ENCODE measurements at places on chromosomes 5 and 9.

DNA sequence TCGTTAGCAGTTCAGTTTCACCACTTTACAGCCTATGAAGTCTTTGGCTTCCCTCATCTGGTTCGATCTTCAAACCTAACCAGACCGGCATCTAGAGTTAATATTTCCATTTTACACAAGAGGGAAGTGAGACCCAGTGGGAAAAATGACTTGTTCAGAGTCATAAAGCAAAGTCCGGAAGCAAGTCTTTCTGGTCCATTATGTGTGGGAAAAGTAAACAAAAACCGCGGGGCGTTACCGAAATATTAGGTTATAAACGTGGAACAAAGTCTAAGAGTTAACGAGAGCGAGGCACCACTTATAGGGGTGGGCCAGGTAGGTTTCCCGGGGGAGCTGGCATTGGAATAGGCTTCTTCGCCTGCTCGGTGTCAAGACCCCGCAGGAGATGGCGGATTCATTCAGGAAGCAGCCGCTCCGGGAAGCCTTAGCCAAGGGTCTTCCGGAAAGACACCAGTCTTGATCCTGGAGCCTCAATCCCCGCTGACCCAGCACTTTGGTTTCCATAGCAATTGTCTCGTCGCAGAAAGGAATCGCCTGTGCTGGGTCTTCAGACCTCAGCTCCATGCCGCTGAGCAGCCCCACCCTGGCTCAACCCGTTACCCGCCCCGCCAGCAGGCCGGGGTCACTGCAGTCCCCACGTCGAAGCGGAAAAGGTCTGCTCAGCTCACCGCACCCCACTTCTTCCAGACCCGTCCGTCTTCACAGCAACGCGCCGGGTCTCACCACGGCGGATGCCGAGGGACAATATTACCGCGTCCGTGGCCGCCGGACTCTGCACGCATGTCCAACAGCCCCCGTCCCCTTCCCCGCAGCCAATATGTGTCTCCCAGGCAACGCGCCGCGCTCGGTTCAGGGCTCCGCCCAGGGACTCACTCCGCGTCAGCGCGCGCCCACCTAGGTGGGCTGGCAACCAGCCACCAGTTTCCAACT lies at the start of gene C5orf52:
TSS of gene C5orf52 (plus strand) at position 872 of the 930 bp plus-strand sequence. CDS start 82 bp downstream, outside the sequence.
- no peak for DNase-seq

DNA sequence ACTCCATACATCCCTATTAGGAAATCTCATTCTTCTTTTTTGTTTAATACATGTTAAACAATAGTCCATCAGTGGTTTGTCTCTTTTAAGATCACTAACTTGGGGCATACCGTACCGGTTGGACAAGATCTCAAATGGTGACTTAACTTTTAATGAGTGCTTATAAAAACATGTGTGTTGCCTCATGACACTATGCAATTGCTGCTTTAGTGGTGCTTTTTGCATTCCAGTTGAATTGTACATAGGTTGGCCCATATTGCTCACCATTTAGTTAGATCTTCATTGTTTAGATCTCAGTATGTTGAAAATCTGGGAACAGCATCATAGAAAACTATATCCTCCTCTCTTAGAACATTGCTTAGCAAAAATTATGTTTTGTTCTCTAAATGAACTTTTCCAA lies 17.8 kb downstream of the C9orf85 start:
- no peak for DNase-seq

DNA sequence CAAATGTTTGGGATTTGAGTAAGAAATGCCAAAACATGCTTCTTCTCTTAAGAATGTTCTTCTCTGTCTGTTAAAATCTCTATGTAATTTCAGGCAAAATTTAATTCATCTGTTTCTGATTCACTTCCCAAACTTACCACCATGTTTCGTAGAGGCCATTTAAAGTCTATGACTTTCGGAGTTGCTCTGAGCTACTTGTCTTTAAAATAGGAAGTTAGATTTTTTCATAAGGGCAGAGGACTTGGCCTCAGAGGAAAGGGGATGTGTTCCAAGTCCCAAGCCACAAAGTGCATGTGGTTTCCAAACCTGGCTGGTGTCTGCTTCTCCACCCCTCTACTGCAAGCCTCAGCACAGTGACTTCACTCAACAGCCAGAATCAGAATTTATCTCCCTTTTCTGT lies 111.3 kb upstream of the ADRA1B start:
- DNase-seq = no peak

DNA sequence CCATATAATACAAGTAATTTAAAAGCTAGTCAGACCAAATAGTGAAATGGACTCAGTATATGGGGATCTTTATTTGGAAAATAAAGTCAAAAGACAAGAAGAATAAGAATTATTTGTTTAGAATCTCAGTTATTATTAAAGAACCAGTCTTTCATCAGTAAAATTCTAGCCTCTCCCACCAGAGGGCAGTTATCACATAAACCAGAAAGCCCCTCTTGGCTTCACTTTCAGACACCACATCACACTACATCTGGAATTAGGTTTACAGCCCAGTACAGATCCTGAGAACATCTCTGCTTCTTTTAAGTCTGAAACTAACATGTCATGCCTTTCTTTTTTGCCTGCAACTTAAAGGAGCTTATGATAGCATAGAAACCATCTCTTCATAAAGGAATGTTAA lies 12.2 kb upstream of the HSPB3 start:
- DNase-seq = no peak

DNA sequence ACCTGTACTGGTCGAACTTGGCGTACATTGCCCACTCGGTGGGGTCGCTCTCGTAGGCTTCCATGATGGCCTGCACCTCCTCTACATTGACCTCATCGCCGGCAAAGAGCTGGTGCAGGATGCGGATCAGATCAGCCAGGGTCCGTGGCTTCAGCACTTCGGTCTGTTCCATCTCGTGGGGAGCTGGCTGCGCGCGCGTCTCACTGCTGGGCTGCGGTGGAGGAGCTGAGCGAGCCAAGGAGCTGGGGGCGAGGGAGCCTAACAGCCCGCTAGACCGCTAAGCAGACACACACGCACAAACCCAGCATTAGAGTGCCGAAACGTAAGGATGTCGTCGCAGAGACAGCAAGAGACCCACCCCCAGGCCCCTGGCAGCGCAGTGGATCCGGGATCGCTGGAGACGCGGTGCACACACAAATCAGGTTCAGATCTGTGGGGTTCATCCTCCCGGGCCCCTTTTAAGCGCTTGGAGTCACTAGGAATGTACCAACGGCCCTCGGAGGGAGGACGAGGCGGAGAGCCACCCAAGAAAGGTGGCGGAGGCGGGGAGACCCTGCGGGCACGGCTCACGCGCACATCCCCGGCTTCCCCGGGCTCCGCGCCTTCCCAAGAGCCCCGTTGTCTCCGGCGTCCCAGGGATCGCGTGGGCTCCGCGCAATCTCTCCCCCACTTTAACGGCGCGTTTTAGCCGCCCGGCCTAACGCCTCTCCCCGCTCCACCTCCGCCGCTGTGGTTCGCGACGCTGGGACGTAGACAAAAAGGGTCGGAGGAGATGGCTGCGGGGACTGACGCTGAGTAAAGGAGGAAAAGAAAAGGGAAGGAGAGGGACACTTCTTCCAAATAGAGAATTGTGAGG lies at the start of gene CDO1:
TSS of gene CDO1 (minus strand) at position 434 of the 856 bp plus-strand sequence. CDS start at position 172, 262 bp downstream.
- no peak for DNase-seq

GRCh38 chr9:111272581-111272980 lies 57.4 kb downstream of the OR2K2 start:
- no peak for DNase-seq

DNA sequence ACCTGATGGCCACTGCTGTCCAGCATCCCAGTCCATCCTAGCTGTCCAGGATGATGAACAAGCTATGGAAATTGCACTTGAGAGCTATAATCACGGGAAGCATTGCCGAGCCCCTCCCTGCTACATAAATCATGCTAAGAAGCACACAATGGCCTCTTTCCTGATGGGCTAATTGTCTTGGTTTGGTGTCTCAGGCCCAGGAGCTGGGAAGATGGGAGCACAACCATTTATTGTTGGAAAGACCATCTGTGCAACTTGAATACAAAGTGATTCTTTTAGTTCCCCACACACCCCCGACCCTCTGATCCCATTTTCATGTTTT lies 80.4 kb downstream of the RGS3 start:
- DNase-seq = no peak

GRCh38 chr9:108477529-108478006 lies 378.2 kb downstream of the ACTL7B start:
- peak; percentile 19 for DNase-seq

GRCh38 chr5:65034813-65035209 lies 266.1 kb downstream of the CWC27 start:
- DNase-seq = no peak

GRCh38 chr5:9519537-9519936 lies 26.3 kb downstream of the SEMA5A start:
- no peak for DNase-seq

DNA sequence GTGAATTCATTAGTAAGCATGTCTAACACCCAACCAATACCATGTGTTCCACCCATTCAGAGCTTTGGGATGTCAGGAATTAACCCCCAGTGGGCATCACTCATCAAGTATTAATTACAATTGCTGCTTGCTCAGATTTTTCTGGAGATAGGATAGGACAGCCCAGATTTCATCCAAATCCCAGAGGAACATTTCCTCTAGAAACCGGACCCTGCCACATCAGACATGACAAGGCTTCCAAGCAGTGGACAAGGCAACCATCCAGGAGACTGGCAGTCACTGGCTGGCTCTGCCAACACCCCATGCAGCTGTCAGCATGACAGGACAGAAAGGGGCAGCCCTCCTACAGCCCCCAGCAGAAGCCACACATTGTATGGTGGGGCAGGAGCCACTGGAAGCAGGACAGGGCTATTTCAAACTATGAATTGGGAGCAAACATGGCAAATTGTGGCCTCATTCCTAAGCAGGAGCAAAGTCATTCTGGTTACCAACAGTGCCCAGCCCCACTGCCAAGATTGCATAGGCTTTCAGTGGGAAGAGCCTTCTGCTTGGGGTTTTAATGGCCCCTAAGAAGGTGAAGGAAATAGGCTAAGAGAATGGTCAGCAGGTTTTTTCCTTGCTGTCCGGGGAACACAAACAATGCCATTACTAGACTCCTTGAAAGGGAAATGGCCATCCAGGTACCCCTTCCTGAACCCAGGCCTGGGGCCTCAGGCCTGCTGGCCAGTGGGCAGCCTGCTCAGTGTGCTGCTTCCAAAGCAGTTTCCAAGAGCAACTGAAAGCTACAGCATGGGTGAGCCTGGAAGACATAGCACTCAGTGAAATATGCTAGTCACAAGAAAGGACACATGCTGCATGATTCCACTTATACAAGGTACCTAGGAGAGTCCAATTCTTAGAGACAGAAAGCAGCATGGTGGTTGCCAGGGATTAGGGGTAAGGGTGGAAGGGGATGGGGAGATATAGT lies 294.7 kb upstream of the SLC30A5 start:
- no peak for DNase-seq

GRCh38 chr5:100818340-100818739 lies 84.7 kb downstream of the ST8SIA4 start:
- no peak for DNase-seq

DNA sequence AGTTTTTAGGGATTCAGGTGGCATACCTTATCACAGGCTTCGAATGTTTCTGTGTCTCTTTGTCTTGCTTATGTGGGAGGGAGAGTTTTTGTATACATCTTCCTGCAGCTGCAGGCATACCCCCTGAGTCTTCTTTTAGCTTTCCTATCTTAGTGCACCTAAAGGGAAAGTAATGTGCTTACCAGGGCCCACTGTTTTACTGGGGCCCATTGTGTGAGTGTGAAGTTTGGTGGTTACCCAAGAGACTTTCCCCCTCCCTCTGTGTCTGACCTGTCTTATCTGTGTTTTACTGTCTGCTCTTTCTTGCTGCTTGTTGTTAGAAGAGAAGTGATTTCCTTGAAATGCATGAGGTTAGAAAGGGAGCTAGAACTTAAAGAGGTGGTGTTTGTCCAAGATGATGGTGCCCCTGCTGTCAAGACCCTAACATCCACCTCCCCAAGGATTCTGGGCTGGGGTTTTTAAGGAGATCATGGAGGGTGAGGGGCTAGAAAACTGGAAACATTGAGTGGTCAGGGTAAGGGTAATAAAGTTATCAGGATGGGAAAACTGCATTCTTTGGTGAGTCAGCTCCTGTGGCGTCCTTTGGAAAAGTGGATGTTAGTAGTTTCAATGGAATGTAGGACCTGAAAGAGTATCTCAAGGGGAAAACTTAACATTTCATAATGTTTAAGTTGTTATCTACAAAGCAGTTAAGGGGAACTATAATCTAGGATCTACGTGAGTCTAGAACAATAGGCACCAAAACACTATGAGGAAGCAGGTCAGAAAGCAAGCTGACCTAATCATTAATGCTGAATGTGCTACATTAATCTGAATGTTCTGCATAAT lies 583.5 kb upstream of the TUSC1 start:
- DNase-seq = no peak

DNA sequence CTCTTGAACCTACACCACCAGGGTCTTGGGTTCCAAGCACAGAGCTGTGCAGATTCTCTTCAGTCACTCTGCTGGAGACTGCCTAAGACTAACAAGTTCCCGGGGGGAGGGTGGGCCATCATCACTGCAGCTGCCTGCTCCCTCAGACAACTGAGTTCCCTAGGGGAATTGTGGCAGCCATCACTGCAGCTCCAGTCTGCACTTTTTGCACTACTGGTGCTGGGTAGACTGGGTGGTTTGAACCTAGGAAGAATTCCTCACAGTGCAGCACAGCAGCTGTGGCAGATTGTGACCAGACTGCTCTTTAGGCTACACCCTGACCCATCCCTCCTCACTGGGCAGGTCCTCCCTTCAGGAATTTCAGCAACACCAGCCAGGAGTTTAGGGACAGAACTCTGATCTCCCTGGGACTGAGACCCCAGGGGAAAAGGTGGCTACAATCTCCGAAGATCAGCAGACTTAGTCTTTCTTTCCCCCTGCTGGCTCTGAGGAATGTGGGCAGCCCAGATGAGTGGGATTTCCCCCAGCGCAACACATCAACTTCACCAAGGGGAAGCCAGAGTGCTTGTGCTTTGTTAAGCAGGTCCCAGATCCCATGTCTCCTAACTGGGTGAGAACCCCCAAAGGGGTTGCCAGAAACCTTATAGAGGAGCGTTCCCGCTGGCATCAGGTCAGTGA lies 30.9 kb upstream of the RGMB start:
- no peak for DNase-seq

DNA sequence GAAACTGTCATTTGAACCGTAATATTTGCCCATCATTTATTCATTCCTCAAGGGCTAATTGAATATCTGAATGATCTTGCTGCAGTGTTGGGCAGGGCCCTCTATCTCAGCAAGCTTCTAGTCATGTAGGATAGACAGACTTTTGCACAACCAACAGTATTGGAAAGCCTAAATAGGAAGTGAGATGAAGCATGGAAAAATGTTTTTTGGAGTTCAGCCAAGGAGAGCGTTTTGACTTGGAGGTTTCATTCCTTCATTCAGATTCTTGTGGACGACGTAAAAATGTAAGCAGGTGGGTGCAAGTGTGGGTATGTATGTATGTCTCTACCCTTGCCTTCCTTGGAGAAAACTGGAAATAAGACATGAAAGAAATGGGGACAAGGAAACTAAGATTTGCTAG lies 15.5 kb downstream of the DAPK1 start:
- no peak for DNase-seq

DNA sequence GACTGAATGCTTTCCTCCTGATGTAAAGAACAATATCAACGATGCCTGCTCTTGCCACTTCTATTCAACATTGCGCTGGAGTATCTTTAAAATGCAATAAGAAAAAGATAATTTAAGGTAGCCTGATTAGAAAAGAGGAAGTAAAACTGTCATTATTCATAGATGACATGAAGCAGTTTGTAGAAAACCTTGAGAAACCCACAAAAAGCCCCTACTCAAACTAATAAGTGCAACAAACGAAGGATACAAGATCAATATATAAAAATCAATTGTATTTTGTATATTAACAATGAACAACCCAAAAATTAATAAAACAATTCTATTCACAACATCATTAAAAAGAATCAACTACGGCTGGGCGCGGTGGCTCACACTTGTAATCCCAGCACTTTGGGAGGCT lies 76.4 kb upstream of the CKMT2 start:
- DNase-seq = no peak
